ENCODE measurements at places on chromosomes 1 and 21.

GRCh38 chr1:29556657-29557056 lies 320.3 kb downstream of the PTPRU start:
- no peak for DNase-seq

DNA sequence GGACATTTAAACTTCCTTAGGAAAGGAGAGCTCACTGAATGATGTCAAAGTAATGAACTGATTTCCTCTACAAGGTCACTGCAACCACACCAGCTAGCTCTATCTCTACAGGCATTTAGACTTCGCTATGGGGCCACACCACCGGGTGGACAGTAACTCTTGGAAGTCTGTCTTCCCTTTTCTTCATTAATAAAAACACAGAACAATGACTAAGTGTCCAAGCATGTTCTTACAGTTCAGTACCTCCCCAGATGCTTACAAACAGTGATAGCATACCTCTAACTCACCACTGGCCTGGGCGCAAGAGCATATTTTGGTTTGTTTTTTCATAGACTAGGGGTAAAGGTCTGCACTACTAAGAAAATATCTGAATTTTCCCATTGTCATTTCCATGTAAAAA lies 54.6 kb downstream of the SIM2 start:
- DNase-seq: no peak

DNA sequence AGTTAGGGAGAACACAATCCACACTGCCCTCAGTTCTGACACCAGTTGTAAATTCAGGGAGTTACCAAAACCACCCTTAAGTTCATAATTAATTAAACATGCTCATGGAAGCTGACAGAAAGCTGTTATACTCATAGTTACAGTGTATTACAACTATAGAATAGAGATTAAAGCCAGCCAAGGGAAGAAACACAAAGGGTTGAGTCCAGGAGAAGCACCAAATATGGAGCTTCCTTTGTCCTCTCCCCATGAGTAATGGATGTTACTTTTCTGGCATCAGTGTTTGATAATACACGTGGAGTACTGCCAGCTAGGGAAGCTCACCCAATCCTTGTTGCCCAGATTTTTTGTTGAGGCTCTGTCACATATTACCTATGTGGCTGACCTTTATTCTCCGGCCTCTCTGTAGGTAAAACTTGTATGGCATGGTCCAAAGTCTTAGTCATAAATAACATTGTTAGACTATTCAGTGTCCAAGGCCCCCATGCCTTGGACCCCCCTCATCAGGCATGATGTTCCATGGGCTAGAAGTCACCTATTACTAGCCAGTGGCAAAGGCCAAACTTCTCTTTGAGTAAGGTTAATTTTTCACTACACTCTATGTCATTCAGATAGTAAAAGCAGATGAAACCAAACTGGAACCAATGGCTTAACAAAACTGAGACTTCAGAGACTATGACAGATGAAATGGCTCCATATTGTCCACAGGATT lies 175.7 kb downstream of the GPR52 start:
- DNase-seq: no peak

GRCh38 chr1:230785636-230786384 lies 38.6 kb downstream of the CAPN9 start:
- no peak for DNase-seq

- DNase-seq: no peak
Observed at GRCh38 chr1:203207751-203208150, 21.2 kb upstream of the CHI3L1 start.

DNA sequence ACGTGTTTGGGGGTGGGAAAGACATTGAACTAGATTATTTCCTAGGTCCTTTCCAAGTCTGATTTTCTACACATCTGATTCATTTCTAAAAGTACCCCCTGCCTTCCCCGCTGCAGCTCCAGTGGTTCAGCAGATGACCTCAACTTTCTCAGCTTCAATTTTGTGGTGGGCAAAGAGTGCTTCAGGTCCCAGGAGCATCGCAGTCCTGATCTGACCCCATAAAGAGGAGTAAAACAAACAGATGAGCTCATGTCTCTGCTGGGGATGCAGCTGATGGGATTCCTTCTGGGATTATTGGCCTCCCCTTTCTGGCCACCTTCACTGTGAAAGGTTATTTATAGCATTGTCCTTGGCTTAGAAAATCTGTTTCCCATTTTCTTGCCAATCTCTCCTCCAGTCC lies 337.0 kb upstream of the PLXNA2 start:
- DNase-seq: no peak

GRCh38 chr1:212641956-212642355 lies 33.4 kb downstream of the ATF3 start:
- no peak for DNase-seq

DNA sequence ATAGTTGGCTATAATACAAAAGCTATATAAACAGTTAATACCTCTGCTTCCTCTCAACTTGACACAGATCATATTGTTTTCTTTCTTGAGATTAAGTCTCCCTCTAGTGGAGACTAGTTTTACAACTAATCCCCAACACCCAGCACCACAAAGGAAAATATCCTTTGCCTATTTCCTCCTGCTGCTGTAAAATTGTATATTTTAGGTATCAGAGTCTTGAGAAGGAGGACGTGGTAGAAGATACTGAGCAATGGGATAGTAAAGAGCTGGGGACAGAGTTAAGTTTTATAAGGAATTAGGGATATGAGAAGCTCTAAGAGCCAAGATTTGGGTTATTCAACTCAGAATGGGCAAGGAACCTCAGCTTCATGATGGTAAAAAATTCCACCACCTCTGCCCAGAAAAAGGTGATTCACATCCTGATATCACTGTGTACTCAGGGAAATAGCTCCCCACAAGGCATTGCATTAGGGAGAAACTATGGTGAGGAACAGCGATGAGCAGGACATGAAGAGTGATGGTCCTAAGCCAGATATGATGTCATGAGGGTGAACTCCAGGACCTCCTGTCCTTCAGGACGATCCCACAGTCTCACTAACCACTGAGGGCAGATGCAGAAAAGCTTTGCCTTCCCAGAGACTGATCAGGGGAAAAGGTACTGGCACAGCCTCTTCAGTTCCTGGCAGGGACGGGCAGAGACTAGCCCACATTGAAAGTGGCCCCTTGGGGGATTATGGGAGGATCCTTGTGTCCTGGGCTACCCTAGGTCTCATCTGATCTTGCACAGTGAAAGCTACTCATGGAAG lies 14.7 kb upstream of the CFAP126 start:
- no peak for DNase-seq

DNA sequence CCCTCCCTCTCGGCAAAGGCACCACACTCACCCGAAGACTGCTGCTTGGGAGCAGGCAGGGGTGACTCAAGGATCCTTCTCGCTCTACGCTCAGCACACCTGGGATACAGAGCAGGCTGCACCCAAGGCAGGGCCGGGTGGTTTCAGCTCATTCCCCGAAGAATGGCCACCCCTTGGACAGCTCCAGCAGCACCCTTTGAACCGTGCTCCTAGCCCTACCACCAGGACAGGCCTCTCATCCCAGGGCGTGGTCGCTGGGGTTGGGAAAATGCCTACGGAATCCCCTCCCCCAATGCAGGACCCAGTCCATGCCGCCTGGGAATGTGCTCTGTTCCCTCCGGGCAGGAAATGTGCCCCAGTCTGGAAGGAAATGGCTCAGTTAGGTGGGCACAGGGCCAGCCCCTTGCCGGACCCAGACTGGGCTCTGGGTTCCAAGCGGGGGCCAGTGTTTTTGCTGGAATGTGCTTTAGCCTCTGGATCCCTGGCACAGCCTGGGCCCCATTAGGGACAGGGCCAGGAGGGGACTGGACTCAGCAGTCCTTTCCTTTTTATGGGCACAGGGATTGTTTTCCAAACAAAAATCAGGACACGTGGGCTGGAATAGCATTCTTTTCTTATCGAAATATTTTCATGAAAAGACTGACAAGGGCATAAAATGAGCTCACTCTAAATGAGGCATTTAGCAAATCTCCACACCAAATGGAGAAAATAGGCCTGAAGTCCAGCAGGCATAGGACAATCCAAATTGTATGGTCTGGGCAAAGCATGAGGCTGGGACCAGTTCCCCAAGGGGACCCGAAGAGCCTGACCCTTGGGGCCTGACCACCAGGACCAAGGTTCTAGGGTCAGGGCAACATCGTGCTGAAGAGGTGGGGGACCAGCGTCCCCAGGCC lies 7.3 kb downstream of the TMEM82 start:
- DNase-seq: no peak

DNA sequence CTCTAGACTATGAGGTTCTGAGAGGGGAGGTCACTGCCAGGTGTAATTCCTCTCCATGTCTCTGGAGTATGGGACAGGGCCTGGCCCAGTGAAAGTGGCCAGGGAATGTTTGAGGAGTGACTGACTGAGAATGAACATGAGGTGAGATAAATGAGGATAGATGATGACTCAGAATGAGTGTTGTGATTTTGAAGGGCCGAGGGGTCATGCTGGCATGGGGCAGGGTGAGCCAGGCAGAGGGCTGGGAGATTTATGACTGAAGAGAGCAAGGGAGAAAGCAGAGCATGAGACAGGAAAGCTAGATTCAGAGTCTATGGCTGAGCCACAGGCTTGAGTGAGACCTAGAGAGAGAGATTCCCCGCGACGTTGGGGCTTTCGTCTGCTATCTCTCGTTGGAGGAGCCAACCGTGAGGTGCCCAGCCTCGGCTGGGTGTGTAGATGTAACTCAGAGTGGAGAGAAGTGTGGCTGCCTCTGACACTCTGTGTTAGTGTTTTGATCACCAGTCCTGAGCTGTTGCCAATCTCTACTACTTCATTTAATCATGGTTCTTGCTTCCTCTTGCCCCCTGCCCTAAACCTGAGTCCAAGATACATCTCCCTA lies 50.1 kb downstream of the FOXD2 start:
- no peak for DNase-seq

- DNase-seq: no peak
Observed at GRCh38 chr1:197141575-197141974, 4.9 kb downstream of the ASPM start.

GRCh38 chr1:26827663-26828062 lies 1.2 kb downstream of the ZDHHC18 start:
- no peak for DNase-seq

GRCh38 chr1:245084551-245084950 lies 70.2 kb upstream of the KIF26B start:
- no peak for DNase-seq

DNA sequence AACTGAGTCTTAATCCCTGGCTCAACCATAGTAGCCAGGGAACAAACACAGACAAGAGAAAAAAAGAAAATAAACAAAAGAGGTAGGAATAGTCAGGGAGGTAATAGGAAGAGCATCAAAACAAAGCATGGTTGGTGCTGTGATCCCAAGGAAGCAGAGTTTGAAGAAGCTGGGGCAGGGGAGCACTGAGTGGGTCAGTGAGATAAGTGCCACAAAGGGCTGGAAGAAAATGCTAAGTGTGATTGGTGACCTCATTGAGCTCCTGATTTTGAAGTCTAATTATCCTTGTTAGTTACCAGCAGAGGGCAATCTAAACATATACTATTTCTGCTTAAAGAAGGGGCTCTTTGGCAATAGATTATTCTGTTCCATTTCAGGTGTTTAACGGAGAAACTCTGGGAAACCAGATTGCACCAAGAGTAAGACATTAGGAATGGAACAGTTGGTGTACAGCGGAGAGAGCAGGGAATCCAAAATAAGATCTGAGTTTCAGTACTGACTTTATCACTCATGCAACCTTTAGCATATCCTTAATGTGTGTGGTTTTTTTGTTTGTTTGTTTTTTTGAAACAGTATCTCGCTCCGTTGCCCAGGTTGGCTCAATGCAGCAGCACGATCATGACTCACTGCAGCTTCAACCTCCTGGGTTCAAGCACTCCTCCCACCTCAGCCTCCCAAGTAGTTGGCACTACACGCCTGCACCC lies 30.7 kb upstream of the KIAA1614 start:
- no peak for DNase-seq

GRCh38 chr21:22880573-22880972 lies 1882.4 kb downstream of the NCAM2 start:
- no peak for DNase-seq

DNA sequence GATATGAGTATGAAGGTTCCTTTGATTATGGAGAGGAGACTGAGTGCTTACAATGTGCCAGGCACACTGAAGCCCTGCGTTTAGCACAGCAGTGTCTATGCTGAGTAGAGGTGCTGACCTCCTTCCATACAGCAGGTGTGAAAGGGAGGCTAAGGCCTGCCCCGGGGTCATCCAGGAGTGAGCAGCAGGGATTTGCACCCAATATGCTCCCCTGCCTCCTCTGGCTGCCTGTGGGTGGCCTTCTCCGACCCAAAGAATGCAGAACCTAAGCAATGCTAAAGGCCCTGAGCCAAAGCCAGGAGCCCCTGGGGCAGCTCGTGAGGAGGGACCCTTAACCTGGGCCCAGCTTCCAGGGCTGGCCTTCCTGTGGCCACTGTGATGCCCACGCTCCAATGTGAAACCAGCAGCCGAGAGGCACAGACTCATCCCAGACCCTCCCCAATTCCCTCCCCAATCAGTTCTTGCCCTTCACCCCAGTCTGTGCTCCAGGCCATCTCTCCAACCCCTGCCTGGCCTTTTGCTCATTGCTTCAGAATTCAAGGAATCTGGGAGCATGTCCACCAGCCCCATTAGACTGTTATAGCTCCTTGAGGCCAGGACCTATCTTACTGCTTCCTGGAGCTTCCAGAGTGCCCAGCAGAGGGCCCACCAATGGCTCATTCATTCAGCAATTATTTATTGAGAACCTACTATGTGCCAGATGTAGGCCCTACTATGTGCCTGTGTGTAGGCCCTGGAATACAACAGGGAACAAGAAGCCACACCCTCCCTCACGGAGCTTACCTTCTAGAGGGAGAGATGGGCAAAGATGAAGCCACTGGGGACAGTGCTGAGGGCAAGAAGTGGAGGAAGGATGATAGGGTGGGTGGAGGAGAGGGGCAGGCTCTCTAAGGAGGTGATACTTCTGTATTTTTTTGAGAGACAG lies 53.3 kb downstream of the TAS1R2 start:
- DNase-seq: no peak

DNA sequence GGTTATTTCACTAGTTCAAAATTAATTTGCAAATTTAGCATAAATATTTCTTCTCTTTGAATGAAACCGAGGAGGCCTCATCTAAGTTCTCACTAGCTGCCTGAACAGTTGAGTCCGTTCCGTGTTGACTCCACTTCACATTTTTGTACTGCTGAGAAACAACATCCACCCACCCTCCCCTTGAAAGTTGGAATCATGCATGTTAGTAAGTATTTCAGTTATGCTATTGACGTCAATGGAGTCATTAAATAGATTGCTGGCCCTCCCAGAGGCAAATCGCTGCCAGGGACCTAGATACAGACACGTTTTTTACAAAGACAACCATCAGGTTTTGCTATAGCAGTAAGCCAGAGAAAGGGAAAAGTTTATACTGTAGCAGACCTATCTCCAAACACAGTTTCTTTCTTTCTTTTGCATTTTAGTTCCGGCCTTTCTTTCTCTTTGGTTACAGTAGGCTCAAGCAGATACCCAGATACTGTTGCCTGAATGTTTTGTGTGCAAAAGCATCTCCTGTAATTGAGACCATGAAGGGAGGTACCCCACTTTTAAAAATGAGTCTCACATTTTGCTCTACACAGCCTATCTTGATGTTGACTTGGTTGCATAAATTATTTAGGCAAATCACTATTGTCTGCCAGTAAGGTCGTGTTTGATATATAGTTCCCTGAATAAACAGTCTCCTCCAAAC lies 262.6 kb upstream of the SGIP1 start:
- peak; percentile 32 for DNase-seq

DNA sequence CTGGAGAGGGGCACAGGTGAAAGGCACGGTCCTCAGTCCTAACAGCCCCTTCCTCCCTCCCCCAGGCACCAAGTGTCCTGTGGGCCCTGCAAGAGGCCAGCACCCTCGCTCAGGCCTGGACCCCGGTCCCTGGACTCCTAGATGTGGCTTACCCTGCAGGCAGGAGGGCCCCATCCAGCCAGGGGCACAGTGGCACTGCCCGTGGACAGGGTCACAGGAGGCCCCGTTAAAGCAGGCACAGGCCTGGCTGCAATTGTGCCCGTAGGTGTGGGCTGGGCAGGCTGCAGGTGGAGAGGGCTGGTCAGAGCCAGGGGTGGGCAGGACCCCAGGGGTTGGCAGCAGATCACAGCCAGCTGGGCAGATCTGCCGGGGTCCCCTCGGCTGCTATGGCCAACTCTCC lies 44.5 kb downstream of the ARHGEF16 start:
- no peak for DNase-seq
